CD4-positive, CD25-positive, alpha-beta regulatory T cell (primary cell): ENCODE measurements at places on chromosomes 16 and 17. TPM values are rescaled to one million over a fixed set of nuclear protein-coding genes. Genes with fewer than 3 reads are reported as not detected.

- no peak for DNase-seq
Observed at GRCh38 chr16:17396762-17397498, 73.8 kb downstream of the XYLT1 start.

- no peak for DNase-seq
Observed at GRCh38 chr17:5702951-5703510, 118.7 kb upstream of the NLRP1 start.

- DNase-seq = no peak
Observed at GRCh38 chr16:21009815-21010214, 109.2 kb downstream of the LYRM1 start.

DNA sequence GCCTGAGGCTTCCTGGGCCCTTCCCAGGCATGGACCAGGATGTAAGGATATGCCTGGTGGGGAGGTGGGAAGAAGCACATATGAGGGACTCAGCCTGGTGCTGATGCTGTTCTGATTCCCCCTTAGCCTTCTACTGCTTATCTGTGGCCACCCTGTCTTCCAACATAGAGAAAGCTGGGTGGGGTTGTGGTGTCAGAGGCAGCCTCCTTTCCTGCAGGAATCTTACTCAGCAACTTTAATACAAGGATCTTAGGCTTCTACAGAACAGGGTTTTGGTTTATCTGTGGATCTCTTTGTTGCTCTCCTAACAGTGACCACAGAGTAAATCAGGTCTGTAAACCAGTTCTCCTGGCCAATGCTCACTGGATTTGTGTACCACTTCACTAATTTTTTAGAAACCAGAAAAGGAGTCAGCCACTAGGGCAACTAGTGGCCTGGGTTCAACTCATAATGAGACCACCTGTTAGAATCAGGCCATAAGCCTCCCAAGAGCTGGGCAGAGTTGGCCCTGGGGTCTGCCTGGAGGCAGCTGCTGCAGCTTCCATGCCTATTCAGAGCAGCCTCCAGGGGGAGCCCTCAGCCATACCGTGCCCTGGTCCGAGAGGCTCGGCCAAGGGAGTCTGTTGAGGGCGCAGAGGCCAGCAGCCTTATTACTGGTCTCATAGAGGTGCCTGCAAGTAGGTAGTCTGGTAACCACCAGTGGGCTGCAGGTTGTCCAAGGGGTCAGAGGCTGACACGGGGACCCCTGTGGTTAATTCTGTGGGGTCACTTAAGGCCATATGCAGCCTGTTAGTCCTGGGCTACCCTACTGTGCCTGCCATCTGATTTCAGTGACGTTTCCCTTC is 7.1 kb downstream of the HAS3 start:
- DNase-seq = peak; percentile 50

DNA sequence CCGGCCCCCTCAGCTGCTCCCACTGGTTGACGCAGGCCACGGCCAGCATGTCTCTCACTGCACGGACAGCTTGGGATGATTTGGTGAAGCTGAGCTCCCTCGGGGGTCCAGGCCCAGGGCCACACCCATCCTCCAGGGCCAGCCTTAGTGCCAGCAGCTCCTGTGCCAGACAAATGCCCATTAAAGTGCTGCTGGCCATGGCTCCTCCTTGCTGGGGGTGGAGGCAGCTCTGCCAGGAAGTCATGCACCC is 2.5 kb downstream of the TRIM47 start:
- no peak for DNase-seq

- no peak for DNase-seq
Observed at GRCh38 chr17:9999919-10000695, 95.0 kb upstream of the RCVRN start.

DNA sequence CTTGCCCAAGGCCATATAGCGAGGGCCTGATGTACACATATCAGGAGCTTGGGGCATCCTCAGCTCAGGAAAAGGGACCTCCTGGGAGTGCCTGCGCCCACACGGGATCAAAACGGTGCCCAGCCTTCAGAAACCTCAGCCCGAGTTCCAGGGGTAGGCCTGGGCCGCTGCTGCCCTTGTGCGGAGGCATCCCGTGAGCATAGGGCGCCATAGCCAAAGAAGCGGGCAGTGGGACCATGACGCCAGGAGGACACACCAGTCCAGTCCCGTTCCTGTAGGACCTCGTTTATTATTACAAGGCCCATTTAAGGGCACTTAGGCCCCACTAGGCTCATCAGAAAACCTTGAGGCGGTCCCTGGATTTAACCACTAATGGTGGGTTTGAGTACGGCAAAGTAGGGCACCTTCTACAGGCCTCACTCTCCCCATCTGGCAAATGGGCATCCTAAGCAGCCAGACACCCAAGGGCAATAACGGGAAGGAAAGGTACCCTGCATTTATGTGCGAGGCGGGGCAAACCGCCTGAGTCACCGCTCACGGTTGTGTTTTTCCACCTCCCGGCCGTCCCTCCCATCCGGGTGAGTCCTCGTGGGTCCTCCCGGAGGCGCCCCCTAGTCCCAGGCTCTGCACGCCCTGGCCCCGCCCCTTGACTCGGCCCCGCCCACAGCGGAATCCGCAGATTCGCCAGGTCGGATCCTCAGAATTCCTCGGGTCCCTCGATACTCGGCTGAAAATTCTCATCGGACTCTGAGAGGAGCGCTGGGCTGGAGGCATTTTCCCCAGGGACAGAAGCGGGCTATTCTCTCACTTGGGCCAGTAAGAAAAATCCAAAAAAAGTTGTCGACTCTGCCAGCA is 726 bp upstream of the SETD1A start:
- DNase-seq = peak; percentile 73

- no peak for DNase-seq
Observed at GRCh38 chr16:24701521-24701951, 27.9 kb upstream of the TNRC6A start.

GRCh38 chr17:61574542-61575351 is 16.3 kb downstream of the NACA2 start:
- no peak for DNase-seq

The AKAP10 gene
- 46.2 TPM for total RNA-seq
